CD4-positive, alpha-beta T cell (primary cell): ENCODE measurements at places on chromosomes 6 and 20. TPM values are rescaled to one million over a fixed set of nuclear protein-coding genes. Genes with fewer than 3 reads are reported as not detected.

GRCh38 chr20:55160037-55160436, 684.6 kb downstream of the DOK5 start:
- no peak for DNase-seq
- no peaks in the 10 kb centered on the region for H3K27me3 ChIP-seq
- H3K4me1 ChIP-seq: no peaks in the 10 kb centered on the region
- no peak overlapping the region for H3K27ac ChIP-seq

DNA sequence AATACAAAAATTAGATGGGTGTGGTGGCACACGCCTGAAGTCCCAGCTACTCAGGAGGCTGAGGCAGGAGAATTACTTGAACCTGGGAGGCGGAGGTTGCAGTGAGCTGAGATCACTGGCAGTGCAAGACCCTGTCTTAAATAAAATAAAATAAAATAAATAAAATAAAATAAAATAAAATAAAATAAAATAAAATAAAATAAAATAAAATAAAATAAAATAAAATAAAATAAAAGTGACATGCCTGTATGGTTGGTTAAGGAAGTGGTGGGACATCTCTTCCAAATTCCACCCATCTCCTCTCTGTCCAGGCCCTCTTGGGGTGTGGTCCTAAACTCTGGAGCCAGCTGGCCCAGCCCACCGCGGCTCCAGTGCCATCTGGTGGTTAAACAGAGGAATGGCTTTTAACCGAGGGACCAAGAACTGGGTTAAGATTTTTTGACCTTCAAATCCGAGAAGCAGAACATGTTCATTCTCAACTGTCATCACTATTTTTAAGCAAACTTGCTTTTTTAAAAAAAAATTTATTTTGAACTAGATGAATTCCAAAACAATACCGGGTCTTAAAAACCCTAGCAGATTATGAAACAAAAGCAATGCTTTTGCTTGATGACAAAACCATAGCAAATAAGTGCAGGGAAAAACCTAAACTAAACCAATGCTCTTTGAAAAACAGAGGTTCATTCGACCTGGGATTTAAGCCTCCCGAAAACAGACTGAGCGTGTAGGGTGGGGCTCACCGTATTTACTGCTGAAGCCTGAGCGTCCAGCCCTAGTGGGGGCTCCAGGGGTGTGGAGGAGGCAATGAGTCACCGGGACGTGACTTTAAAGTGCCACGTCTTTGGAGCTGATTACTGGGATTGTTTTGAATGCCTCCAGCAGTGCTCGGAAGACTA, 68.8 kb downstream of the CDC5L start:
- H3K4me1 ChIP-seq: no peaks in the 10 kb centered on the region
- H3K27me3 ChIP-seq: no peaks in the 10 kb centered on the region
- peak; percentile 24 for DNase-seq
- H3K4me3 ChIP-seq: no peak overlapping the region
- H3K36me3 ChIP-seq: peaks cover 8% of the 10 kb centered on the region

GRCh38 chr20:37915800-37916570, 13.1 kb downstream of the VSTM2L start:
- peaks cover 8% of the 10 kb centered on the region for H3K27me3 ChIP-seq
- no peak for DNase-seq
- no peak overlapping the region for H3K27ac ChIP-seq
- no peak overlapping the region for H3K4me3 ChIP-seq
- H3K4me1 ChIP-seq: peaks cover 11% of the 10 kb centered on the region

- H3K4me1 ChIP-seq: no peaks in the 10 kb centered on the region
- DNase-seq: no peak
- no peaks in the 10 kb centered on the region for H3K36me3 ChIP-seq
- no peak overlapping the region for H3K27ac ChIP-seq
- no peak overlapping the region for H3K4me3 ChIP-seq
- peaks cover 3% of the 10 kb centered on the region for H3K27me3 ChIP-seq
Measured at GRCh38 chr6:166297606-166298005, 10.6 kb downstream of the PRR18 start.

SLC17A3 gene
- total RNA-seq: 0.30 TPM

- peaks cover 7% of the 10 kb centered on the region for H3K27me3 ChIP-seq
- no peaks in the 10 kb centered on the region for H3K4me1 ChIP-seq
- no peak overlapping the region for H3K27ac ChIP-seq
- no peaks in the 10 kb centered on the region for H3K36me3 ChIP-seq
- no peak overlapping the region for H3K4me3 ChIP-seq
Measured at GRCh38 chr20:31496761-31497295, 17.4 kb upstream of the HM13 start.

- H3K27me3 ChIP-seq: no peaks in the 10 kb centered on the region
- no peak overlapping the region for H3K27ac ChIP-seq
- no peaks in the 10 kb centered on the region for H3K36me3 ChIP-seq
- H3K4me3 ChIP-seq: no peak overlapping the region
- no peak for DNase-seq
- H3K4me1 ChIP-seq: no peaks in the 10 kb centered on the region
Measured at GRCh38 chr6:140538926-140539325, 1164.5 kb upstream of the CITED2 start.

TMEM200A gene
- total RNA-seq: 0.30 TPM

APCDD1L gene
- not detected for total RNA-seq

NRN1 gene
- not detected for total RNA-seq
